ENCODE measurements at places on chromosomes 16 and 17.

GRCh38 chr16:87207965-87208364 lies 109.2 kb downstream of the C16orf95 start:
- DNase-seq, result no peak

DNA sequence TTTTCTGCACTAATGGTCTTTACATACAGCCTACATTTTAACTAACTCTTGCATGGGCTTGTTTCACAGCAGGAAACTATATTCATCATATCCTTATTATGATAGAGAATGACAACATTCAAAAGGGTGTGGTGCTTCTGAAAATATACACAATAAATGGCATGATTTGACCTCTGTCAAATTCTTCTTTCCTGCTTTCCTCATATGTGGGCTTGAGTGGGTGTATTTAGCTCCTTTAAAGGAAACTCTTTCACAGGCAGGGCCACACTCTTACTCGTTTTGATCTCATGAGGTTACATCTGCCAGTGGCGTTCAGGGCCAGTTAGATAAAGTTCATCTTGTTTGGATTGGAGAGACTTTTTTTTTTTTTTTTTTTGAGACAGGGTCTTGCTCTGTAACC lies 6.1 kb downstream of the SLC35G3 start:
- DNase-seq, result no peak

GRCh38 chr16:24525970-24526559 lies 13.3 kb upstream of the RBBP6 start:
- DNase-seq, result peak; percentile 28

DNA sequence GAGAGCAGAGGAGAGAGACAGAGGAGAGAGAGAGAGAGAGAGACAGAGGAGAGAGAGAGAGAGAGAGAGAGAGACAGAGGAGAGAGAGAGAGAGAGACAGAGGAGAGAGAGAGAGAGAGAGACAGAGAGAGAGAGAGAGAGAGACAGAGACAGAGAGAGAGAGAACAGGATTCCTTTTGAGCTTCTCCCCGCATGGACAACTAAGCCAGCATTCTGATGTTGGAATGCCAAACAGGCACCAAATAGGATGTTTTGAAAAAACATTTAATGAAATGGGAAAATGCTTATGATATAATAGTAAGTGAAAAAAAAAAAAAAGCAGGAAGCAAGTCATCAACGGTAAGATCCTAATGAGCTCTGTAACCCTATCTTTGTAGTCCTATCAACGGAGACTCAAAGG lies 60.7 kb downstream of the ARSG start:
- DNase-seq, result no peak

GRCh38 chr17:29131814-29132682 lies 48.1 kb downstream of the MYO18A start:
- DNase-seq, result no peak

DNA sequence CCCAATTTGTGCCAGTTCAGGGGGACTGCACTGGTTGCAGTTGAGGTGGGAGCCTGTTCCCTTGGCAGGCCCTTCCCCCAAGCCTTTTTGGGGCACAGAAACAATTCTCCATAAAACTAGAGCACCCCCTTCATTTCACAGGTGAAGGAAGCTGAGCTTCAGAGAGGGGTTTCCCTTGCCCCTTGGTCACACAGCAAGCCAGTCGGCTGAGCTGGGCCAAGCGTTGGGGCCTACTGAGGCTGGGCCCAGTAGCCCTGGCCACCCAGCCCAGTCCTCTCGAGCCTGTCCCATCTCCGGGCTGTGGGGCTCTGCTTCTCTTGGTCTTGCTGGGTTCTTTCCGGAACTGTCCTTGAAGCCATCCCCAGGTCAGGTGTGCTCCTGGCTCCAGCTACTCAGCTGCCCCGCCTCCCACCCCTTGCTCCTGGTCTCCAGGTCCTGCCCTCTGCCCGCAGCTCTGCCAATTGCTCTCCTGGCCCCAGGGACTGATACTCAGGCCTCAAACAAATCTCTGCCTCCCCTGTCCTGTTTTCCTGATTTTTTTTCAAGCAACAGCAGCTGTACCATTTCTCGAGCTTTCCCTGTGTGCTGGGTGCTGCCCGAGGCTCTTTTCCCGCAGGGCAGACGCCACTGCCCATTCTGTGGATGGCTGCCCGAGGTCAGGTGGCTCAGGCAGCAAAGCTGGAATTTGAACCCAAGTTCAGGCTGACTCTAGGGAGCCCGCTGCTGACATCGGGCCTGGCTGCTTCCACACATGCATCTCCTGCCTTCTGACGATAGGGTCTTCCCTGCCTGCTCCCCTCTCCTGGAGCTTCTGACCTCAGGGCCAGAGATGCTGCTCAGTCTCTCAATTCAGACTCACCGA lies 87.4 kb upstream of the NKD1 start:
- DNase-seq, result no peak
